Stimulated activated CD4-positive, alpha-beta T cell treated with anti-CD3 and anti-CD28 coated beads, Interleukin-12 subunit alpha, Interleukin-12 subunit beta, amount 100 ng/mL, for 4 hours (primary cell): ENCODE measurements at places on chromosomes 12 and 14.

GRCh38 chr14:101553931-101554330 is 7.4 kb upstream of the DIO3 start:
- DNase-seq = no peak

- DNase-seq = no peak
Measured at GRCh38 chr12:68812553-68813241, 4.7 kb downstream of the MDM2 start.

DNA sequence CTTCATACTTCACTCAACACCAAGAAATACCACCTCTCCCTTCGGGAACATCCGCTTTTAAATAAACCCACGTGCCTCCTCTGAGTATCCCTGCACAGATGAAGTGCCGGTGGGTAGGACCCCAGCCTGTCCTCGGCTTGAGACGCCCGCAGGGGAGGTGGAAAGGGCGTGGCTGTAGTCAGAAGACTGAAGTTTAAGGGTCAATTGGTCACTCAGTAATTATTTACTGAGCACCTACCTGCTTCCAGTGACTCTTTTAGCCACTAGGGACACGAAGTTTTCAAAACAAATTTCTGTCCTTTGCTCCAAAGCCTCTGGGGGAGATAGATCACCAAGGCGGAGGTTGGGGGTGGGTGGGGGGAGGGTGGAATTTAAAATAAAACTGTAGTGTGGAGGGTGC is 309.4 kb downstream of the VRK1 start:
- no peak for DNase-seq

DNA sequence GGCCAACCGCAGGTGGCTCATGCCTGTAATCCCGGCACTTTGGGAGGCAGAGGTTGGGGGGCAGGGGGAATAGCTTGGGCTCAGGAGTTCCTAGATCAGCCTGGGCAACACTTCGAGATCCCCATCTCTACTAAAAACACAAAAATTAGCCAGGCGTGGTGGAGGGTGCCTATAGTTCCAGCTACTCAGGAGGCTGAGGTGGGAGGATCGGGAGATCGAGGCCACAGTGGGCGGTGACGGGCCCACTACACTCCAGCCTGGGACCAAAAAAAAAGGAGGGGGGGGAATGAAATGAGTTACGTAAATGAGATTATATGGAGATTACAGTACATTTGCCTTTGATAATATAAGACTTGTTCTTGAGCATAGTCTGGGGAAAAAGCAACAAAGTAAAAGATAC is 1.1 kb downstream of the RPAP3 start:
- no peak for DNase-seq

- no peak for DNase-seq
Measured at GRCh38 chr14:104339361-104339760, 201.0 kb downstream of the KIF26A start.

GRCh38 chr12:62670986-62671720 is 204.5 kb downstream of the MON2 start:
- DNase-seq = no peak

DNA sequence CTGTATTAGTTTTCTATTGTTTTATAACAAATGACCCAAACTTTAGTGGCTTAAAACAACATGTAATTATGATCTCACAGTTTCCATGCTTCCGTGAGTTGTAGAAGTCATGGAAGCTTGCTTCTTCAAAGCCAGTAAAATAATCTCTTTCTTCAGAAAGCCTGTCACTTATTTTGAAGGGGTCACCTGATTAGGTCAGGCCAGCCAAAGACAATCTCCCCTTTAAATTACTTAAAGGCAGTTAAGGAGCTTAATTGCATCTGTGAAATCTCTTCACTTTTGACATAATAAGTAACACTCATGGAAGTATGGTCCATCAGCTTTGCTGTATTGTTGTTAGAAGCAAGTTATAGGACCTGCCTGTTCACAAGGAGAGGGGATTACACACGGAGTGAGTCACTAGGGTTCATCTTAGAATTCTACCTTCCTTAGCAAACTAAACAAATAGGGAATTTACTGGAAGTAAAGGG is 89.8 kb downstream of the FAR2 start:
- DNase-seq = no peak

DNA sequence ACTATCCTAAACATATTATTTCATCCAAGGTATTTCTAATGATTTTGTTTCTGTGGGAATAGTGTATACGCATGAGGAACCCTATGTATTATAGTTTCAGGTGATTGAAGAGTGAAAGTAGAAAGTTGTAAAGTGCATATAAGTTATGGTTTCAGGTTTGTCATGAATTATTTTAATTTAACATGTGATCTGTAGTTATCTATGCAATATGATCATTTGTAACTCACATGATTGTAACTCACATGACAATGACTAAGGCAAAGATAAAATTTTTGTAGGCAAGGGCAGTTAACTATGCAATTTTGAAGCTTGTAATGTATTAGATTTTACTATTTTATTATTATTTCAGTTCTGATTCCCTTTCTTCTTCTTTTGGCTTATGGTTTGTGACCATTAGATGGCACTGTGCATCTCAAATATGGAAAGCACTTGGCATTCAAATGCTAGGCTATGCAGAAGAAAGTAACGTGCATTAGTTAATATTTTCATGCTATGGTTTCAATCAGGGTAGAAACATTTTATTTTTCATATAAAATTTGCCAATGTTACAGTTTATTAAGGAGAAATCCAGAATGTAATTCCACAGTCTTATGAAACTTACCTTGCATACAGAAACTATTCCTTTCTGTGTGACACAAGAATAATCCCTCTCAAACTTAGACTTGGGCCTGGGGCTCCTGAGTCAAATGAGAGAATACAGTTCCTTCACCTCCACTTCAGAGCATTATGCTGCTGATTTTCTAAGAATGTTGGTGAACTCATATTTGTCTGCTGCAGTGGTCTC is 15.8 kb upstream of the TMEM30B start:
- no peak for DNase-seq

GRCh38 chr14:102278631-102278935 is 26.4 kb downstream of the MOK start:
- DNase-seq = no peak

- no peak for DNase-seq
Measured at GRCh38 chr12:124588751-124589267, 21.4 kb upstream of the NCOR2 start.

GRCh38 chr12:26383041-26383440 is 187.7 kb downstream of the SSPN start:
- DNase-seq = no peak

- no peak for DNase-seq
Measured at GRCh38 chr12:25652371-25652770, 99.3 kb upstream of the LMNTD1 start.

GRCh38 chr12:68393417-68393816 is 61.3 kb upstream of the MDM1 start:
- DNase-seq = no peak

- no peak for DNase-seq
Measured at GRCh38 chr12:120515496-120515895, 13.5 kb downstream of the COQ5 start.

- no peak for DNase-seq
Measured at GRCh38 chr12:16523284-16523950, 82.5 kb downstream of the LMO3 start.

DNA sequence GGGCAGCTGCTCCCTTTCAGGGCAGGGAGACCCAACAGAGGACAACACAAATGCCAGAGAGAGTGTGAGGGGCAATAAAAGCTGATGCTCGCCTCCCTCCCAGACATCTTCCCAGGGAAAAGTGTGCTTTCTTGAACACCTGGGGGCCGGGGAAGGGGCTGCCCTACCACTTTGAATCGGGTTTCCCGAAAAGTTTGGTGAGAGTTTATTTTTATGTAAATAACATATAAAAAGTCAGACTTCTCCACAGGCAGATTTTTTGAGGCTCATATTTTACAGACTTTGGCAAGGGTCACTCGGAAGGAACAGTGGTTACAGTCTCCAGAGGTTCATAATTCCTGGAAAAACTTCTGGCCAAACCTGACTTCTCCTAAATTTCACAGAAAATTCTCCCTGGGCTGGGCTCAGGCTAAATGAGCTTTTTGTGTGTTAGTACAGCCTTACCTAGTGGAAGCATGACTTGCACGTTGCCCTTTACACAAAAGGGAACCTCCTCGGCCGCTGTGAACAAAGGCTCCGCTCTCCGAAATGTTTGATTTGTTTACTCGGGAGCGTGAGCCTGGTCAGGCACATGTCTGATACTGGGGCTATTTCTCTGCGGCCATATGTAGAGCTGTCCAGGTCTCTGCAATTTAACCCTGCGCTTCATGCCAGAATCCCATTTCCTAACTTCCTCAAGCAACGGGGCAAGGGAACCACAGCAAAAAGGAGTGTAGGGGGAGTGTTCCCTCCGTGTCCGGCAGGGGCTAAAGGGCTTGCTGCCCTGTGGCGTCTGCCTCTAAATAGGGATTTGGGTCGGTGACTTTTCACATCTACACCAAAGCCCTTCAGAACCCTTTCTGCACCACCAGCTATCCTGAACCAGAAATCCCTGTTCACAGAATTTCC is 3.4 kb downstream of the RTL1 start:
- no peak for DNase-seq

GRCh38 chr12:122042910-122043309 is 21.2 kb downstream of the BCL7A start:
- no peak for DNase-seq

GRCh38 chr12:120775862-120776552 is 50.4 kb downstream of the ACADS start:
- no peak for DNase-seq

GRCh38 chr12:74535536-74535935 is 2.1 kb upstream of the ATXN7L3B start:
- no peak for DNase-seq

- DNase-seq = no peak
Measured at GRCh38 chr12:24728366-24728765, 220.5 kb downstream of the BCAT1 start.

GRCh38 chr14:64912261-64912660 is 2.0 kb upstream of the CHURC1 start:
- no peak for DNase-seq

- DNase-seq = no peak
Measured at GRCh38 chr12:1825382-1826102, 5.2 kb downstream of the LRTM2 start.

- no peak for DNase-seq
Measured at GRCh38 chr14:84804895-84805294, 725.0 kb upstream of the FLRT2 start.

GRCh38 chr12:2222691-2223090 is 169.9 kb downstream of the CACNA1C start:
- DNase-seq = no peak

- no peak for DNase-seq
Measured at GRCh38 chr14:33938131-33938949, 12.5 kb downstream of the EGLN3 start.

- DNase-seq = no peak
Measured at GRCh38 chr12:109946913-109947312, 46.8 kb downstream of the TCHP start.

DNA sequence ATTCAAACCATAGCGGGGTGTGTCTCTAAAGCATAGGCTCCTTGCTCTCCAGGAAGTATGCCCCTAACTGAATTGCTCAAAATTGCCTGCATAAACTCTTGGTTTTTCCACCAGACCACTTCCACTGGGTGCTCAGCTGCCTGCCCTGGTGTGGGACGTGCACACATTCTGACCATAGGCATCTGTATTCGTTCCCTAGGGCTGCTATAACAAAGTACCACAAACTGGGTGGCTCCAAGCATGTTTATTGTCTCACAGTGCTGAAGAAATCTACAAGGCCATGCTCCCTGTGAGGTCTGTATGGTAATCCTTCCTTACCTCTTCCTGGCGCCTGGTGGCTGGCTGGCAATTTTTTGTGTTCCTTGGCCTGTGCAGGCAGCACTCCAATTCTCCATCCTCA is 16.4 kb upstream of the GALNT6 start:
- DNase-seq = no peak

DNA sequence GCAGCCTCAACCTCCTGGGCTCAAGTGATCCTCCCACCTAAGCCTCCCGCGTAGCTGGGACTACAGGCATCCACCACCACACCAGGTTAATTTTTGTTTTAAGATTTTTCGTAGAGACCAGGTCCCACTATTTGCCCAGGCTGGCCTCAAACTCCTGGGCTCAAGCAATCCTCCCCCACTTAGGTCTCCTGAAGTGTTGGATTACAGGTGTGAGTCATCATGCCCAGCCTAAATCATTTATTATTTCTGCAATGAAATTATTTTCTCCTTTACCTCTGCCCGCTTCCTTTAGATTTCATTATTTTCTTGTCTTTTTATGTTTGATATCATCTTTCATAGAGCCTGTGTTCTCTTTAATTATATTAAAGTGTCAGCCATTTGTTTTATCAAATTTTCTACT is 165.2 kb upstream of the OTX2 start:
- no peak for DNase-seq

DNA sequence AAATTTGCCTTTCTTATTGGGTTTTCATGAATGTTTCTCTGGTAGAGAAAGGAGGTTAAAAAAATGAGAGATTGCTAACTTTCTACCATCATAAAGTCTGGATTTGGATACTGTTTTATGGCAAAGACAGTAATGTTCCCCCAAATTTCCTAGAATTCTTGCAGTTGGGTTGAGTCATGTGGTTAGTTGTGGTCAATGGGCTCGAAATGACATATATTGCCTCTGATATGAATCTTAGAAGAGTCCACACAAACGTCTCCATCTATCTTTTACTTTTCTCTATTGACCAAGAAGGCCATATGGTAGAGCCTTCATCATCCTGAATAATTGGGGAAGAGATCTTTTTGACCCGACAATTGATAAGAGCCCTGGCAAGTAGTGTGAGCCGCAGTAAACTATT is 119.5 kb upstream of the PMCH start:
- DNase-seq = no peak

DNA sequence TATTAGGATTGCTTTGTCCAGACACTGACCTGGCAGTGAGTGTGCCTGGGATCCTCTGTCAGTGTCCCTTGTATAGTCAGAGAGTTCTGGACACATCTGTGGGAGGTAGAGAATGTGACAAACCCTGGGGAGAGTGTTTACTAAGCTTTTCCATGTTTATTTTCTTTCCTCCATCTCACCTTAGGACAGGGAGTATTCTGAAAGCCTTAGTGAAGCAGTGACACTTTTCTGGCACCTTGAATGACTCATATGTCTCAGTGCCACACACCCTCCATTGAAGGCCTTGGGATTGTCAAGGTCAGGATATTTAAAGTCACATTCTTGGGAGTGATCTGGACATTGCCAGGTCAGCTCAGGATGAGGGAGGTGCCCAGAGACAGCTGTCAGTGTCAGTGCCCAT is 34.9 kb upstream of the CTDSP2 start:
- DNase-seq = no peak

GRCh38 chr14:23942587-23942986 is 11.0 kb upstream of the DHRS4 start:
- no peak for DNase-seq

GRCh38 chr12:12128670-12129069 is 57.9 kb downstream of the BCL2L14 start:
- no peak for DNase-seq
